ENCODE measurements at places on chromosomes 7 and 10.

DNA sequence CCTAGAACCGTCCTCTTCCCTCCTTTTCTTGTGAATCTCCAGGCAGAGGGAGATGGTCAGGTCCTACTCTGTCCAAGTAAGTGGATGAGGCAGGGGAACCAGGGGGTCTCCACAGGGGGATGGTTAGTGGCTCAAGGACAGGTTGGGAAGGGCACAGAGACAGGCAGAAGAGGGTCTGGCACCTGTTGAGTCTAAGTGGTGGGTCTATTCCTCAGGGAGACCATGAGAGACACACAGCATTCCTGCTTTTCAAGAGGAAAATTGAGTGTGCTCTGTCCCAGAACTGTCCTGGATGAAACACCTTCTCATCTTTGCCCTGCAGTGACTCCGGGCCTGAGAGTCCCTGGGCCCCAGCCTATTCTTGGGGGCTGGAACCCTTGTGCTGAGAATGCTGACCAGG is 184.8 kb upstream of the GALNT17 start:
- no peak overlapping the region for H3K4me3 ChIP-seq
- H3K27me3 ChIP-seq: no peaks in the 10 kb centered on the region
- no peak overlapping the region for H3K27ac ChIP-seq
- no peaks in the 10 kb centered on the region for H3K4me1 ChIP-seq
- DNase-seq: no peak

- no peaks in the 10 kb centered on the region for H3K36me3 ChIP-seq
- no peak overlapping the region for H3K4me3 ChIP-seq
- no peaks in the 10 kb centered on the region for H3K4me1 ChIP-seq
Observed at GRCh38 chr10:44042075-44042770, 342.7 kb downstream of the CXCL12 start.

DNA sequence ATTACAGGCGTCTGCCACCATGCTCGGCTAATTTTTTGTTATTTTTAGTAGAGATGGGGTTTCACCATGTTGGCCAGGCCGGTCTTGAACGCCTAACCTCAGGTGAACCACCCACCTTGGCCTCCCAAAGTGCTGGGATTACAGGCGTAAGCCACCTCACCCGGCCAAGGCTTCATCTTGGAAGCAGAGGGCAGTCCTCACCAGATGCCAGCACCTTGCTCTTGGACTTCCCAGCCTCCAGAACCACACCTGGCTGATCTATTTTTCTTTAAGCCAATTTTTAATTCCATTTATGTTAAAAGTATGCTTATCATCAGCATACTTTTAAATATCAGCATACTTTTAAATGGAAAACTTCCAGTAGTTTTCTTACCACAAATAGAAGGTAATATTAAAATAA is 12.2 kb downstream of the ANXA7 start:
- peaks cover 9% of the 10 kb centered on the region for H3K4me1 ChIP-seq
- no peak overlapping the region for H3K27ac ChIP-seq
- H3K27me3 ChIP-seq: no peaks in the 10 kb centered on the region

- H3K4me3 ChIP-seq: no peak overlapping the region
- H3K36me3 ChIP-seq: no peaks in the 10 kb centered on the region
- no peak overlapping the region for H3K27ac ChIP-seq
Observed at GRCh38 chr7:4267341-4268039, 414.6 kb upstream of the FOXK1 start.

DNA sequence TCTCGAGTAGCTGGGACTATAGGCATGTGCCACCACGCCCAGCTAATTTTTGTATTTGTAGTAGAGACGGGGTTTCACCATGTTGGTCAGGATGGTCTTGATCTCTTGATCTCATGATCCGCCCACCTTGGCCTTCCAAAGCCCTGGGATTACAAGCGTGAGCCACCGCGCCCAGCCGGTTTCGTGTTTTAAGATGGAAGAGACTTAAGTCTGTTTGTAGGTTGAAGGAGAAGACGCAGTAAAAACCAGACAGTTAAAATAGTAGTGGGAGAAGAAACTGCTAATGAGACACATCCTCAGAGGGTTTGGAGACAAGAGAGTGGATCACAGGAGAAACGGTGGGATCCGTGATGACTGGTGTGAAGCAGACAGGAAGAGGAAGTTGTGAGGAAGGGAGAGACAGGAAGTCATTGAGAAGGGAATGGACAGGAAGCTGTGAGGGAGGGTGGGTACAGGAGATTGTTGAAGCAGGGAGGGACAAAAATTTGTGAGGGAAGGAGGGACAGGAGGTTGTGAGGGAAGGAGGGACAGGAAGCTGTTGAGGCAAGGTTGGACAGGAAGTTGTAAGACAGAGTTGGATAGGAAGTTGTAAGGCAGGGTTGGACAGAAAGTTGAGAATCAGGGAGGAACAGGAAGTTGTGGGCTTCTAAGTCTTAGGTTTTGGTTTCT is 115.5 kb downstream of the WDFY4 start:
- peaks cover 5% of the 10 kb centered on the region for H3K36me3 ChIP-seq
- H3K4me3 ChIP-seq: no peak overlapping the region
- no peak for DNase-seq
- H3K27ac ChIP-seq: peak overlapping the region; percentile 89
- no peaks in the 10 kb centered on the region for H3K27me3 ChIP-seq

GRCh38 chr7:18241543-18242231 is 214.0 kb upstream of the PRPS1L1 start:
- DNase-seq: no peak
- H3K36me3 ChIP-seq: no peaks in the 10 kb centered on the region
- H3K27ac ChIP-seq: no peak overlapping the region
- no peaks in the 10 kb centered on the region for H3K27me3 ChIP-seq
- no peak overlapping the region for H3K4me3 ChIP-seq
